ENCODE measurements at places on chromosomes 6 and 20. TPM values are rescaled to one million over a fixed set of nuclear protein-coding genes. Genes with fewer than 3 reads are reported as not detected.

DNA sequence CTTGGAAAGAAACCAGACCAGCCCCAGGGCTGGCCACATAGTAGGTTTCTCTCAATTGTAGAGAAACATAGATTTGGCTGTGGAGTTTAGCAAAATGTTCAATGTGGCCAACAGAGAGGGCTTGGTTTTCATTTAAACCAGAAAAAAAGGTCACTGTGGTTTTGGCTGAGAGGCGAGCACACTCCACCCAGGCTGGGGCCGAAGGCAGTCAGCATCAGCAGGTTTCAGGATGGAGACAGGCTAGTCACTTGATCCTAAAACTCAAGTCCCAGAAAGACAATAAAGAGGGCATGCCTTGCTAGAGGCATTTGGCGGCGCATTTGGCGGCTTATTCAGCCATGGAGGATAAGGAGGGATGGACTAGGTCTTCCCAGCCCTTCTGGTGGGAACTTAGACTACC is 73.1 kb downstream of the PRND start:
- no peak for DNase-seq

LRFN2 gene
- 0.34 TPM for total RNA-seq

FOXF2 gene
- 3.4 TPM for total RNA-seq

SRSF3 gene
- total RNA-seq, result 306 TPM

- DNase-seq, result no peak
Measured at GRCh38 chr6:108383981-108384380, 89.1 kb downstream of the AFG1L start.

SLC44A4 gene
- 79.8 TPM for total RNA-seq

DNA sequence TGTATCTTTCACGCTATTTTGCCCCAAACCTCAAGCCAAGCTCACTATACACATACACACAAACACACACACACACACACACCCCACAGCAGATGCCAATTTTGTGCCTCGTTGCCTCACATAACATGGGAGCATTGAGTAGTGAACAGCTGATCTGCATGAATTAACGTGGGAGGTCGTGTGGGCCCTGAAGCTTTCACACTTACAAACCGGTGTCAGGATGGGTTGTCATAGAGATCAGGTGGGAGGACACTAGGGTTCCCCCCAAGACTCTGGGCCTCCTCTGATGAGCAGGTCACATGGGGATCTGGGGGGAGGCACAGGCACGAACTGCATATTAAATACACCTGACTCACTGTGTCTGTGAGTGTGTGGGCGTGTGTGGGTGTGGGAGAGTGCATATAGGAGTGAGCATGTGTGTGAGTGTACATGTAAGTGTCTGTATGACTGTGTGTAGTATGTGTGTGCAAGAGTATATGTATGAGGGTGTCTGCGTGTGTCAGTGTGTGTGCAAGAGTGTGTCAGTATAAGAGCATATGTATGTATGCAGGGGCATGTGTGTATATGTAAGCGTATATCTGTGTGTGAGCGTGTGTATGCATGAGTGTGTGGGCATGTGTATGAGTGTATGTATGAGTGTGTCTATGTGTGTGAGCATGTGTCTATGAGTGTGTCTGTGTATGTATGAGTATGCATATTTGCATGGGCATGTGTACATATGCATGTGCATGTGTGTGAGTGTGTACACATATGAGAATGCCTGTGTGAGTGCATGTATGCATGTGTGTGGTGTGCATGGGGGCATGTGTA is 370.4 kb downstream of the PREX1 start:
- DNase-seq, result no peak

DNA sequence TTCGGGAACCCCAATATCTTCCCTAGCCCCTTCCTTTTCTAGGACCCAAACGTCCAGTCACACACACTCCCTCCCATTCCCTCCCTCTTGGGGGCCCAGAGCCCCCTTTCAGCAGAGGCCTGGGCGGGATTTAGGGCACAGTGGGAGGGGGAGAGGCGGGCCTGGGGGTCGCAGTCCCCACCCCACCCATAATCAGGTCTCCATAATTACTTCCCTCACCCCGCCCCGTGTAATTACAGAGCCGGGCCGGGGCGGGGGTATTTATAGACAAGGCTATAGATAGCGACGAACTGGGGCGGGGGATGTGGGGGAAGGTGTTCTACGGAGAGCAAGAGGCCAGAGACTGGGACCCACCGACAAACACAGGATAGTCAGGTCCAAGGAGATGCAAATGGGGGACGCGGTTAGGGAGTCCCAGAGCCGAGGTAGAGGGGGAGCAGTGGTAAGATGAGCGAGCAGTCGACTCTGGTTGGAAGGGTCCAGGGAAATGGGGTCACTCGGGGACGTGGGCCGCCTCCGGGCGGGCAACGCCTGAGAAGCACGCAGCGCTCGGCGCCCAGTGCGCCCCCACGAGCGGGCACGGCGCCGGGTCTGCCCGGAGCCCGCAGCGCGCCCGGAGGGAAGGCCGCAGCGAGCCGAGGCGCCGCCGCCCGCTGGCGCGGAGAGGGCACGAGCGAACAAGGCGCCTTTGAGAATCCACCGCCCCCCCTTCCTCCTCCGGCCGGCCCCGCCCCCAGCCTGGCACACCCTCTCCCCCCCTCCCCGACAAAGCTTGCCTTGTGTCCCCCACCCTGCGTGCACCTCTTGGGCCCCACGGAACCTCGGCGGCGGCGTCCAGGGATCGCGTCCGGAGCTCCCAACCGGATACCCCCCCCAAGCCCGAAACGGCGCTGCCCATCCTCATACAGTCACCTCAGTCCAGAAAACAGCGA is 670 bp upstream of the COL11A2 start:
- no peak for DNase-seq

DNA sequence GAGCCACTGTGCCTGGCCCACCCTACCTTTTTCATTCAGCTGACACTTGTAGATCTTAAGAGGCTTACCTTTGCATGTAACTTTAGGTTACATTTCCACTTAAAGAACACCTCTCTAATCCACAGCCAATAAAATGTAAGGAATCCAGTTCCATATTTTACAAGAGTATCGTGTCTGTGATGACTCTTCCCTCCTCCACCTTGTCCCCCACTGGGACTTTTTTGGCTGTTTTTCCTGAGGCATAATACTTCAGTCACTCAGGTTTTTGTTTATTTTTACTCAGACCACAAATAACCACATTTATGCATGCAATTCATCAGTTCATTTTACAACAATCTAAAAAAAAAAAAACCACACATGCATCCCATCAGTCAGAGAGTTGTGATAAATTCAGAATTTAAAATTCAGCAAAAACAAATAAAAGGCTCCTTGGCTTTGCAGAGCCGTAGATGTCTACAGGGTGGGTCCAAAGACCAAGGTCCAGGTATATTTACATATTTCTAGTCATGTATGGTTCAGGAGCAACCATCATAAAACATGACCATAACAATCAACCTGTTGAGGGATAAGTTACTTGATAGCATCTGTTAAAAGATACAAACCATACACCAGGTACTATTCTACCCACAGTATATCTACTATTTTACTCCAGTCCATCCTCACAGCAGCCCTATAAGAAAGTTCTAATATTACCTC is 9.9 kb downstream of the ATXN1 start:
- DNase-seq, result no peak

GRCh38 chr6:14221564-14222279 is 104.2 kb downstream of the CD83 start:
- DNase-seq, result no peak

- DNase-seq, result no peak
Measured at GRCh38 chr6:11270030-11271027, 37.9 kb upstream of the NEDD9 start.

- no peak for DNase-seq
Measured at GRCh38 chr20:24998121-24998520, 5.6 kb upstream of the APMAP start.

GRCh38 chr6:40037271-40037670 is 103.0 kb upstream of the MOCS1 start:
- no peak for DNase-seq

Data from ureter (tissue), 1 donor.